ENCODE measurements at places on chromosomes 4 and X.

- no peak for DNase-seq
Measured at GRCh38 chr4:54315561-54316538, 86.8 kb downstream of the PDGFRA start.

GRCh38 chrX:30702736-30703135 lies 49.5 kb downstream of the GK start:
- DNase-seq, result no peak

DNA sequence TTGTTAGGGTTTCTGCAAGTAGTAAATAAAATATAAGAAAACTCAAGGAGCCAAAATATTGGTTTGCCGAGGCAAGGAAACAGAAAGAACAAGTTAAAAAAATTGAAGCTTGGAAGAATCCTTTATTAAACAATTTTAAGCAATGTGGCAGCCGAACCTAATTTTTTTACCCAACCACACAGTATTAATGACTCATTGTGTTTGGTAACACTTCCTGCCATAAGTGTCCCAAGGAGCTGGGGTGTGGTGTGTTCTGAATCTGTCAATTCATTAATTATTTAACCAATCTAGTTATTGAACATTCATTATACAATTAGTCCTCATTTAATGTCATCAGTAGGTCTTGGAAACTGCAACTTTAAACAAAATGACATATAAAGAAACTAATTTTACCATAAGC lies 19.3 kb upstream of the CPE start:
- no peak for DNase-seq

DNA sequence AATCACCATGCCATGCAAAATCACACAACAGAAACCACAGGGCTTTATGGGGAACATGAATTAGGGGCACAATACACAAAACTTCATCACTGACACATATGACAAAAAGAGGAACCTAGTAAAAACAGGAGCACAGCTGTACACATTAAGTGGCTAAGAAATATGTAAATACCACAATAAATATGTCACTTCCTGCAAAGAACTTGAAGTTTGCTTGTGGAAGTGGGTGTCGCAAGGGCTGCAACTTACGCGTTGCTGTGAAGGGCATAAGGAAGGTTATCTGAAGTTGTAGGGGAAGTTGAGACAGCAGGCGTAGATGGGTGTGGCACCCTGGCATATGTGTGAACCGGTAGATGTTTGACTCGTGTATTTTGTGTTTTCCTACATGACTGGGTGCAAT lies 42.4 kb downstream of the CLCN4 start:
- no peak for DNase-seq

DNA sequence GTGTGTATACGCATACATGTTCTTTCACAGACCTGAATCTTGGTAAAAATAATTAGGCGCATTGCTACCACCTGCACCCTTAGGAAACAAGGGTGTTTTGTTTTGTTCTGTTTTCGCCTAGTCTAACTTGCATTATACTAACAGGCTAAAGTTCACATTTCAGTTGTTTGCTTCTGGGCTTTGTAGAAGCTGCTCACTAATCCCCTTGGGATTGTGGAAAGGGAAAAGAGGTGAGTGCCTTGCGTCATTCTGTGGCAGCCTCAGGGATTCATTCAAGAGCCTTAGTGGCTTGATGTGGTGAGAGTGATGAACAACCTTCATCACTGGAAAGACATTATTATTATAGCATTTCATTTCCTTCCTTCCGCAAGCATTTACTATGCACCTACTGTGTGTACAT lies 331.1 kb downstream of the ADGRL3 start:
- no peak for DNase-seq

DNA sequence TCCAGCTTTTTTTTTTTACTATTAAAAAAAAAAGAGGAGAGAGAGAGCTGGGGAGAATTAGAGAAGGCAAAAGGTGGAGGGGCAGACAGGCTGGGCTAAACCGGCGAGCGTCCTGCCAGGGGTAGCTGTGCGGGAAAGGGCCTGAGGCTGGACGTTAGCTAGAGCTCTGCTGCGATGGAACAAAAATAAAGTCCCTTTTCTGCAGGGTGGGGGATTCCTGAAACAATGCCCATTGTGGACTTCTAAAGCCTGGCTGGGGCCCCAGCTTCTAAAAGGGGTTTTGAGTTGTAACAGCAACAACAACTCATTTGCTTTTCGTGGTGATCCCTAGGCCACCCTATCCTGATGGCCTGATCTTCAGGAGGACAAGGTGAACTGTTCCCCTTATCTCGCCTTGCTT lies 311.7 kb downstream of the FBXW7 start:
- no peak for DNase-seq

DNA sequence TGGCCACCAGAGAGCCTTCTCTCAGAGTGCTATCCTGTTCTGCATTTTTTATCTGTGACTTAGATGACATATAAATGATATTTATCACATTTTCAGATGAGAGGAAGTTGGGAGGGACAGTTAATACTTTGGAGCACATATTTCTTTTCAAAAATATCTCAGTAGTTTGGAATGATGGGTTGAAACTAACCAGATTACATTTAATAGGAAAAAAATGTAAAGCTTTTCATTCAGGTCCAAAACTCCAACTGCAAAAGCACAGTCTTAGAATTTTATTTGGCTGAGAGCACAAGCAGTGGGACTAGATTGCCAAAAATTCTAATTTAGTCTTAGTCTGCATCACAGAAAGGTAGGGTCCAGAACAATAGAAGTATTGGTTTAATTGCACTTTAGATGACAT lies 248.2 kb upstream of the TEX13A start:
- DNase-seq, result no peak

GRCh38 chr4:82748810-82749470 lies 49.7 kb downstream of the SCD5 start:
- no peak for DNase-seq

DNA sequence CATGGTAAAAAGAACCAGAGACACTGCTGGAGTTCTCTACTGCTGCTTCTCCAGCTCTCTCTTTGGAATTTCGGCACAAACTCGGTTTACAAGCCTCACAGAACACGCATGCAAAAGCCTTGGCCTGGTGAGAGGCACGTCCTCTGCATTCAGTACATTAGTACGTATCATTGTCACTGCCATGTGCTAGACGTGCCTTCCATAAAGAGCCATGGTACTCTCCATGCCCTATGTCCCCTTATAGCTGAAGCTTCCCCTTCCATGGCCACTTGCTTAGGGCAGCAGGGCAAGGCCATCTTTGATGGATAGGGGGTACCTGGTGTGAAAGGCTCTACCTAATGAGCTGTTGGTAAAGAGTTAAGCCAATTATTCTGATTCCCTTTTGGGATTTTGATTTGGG lies 35.0 kb downstream of the DIPK2B start:
- no peak for DNase-seq

- no peak for DNase-seq
Measured at GRCh38 chr4:77438549-77438948, 167.1 kb upstream of the CXCL13 start.
